Esophagus mucosa (tissue), 1 donor: ENCODE measurements at places on chromosomes 2 and 18. TPM values are rescaled to one million over a fixed set of nuclear protein-coding genes. Genes with fewer than 3 reads are reported as not detected.
A peak's percentile ranks its signal among the peaks of the same experiment; 100 is the strongest.

GRCh38 chr2:158582670-158583069 lies 125.9 kb downstream of the PKP4 start:
- no peak for ATAC-seq

DNA sequence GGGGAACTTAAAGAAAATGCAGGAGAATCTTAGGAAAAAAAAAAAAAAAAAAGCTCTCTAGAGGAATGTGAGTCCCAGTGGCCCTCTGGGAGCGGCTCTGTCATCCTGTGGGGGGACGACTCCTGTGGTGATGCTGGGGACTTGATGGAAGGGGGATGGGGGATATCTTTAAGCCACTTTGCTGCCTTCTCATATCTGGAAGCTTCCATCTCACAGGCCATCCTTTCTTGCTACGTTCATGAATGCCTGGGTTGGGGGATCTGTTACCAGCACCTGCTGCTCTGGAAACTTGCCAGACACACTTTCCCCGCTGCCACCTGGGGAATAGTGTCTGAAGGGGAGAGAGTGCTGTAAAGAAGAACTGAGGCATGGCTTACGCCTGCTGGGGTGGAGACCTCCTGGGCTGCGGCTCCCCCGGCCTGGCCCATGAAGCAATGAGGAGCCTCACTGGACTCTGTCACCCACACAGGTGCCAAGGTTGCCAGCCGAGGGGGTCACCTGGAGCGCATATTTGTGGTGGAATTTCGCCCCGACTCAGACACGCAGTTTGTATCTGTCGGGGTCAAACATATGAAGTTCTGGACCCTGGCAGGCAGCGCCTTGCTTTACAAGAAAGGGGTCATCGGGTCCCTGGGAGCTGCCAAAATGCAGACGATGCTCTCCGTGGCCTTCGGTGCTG lies 92.8 kb downstream of the RTN4 start:
- ATAC-seq = no peak

DNA sequence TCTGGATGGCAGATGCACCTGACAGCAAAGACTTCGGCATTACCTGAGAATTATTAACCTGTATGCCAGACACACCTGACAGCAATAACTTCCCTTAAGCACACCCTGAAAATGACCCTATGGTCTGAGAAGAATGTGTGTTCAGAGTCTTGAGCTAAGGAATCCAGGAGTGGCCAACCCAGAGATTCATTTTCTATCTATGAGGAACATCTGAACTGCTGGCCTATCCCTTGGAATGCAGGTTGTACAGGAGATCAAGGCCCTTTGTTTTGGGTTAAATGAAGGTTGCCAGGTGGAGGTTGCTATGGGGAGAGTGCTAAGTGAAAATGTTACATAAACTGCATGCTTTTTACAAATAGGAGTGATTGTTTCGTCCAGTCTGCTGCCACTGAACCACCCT lies 200.9 kb upstream of the MEIS1 start:
- ATAC-seq = peak; percentile 82

DNA sequence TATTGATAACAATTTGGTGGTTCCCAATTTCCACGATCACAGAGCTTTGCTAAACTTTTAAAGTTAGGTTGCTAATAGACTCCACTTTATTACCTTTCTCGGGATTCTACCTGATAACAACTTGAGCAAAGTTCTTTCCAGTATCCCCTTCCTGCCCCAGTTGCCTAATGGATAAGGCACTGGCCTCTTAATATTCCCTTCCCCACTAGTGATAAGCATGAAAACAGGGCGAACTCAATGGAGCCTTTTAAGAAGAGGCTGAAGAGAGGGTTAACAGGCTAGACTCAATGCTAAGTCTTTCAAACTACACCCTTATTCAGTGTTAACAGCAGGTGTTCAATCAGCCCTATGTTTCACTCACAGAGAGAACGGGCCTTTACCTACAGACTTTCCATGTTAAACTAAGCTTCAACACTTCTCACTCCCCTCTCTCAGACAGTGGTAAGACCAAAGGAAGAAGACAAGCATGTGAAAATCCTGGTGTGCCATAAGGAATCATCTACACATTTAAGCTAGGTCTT lies 75.8 kb downstream of the ANKRD44 start:
- no peak for ATAC-seq

- ATAC-seq = no peak
Measured at GRCh38 chr2:144249035-144249637, 270.8 kb downstream of the ZEB2 start.

- ATAC-seq = no peak
Measured at GRCh38 chr2:240505910-240506309, 51.9 kb downstream of the ANKMY1 start.

DNA sequence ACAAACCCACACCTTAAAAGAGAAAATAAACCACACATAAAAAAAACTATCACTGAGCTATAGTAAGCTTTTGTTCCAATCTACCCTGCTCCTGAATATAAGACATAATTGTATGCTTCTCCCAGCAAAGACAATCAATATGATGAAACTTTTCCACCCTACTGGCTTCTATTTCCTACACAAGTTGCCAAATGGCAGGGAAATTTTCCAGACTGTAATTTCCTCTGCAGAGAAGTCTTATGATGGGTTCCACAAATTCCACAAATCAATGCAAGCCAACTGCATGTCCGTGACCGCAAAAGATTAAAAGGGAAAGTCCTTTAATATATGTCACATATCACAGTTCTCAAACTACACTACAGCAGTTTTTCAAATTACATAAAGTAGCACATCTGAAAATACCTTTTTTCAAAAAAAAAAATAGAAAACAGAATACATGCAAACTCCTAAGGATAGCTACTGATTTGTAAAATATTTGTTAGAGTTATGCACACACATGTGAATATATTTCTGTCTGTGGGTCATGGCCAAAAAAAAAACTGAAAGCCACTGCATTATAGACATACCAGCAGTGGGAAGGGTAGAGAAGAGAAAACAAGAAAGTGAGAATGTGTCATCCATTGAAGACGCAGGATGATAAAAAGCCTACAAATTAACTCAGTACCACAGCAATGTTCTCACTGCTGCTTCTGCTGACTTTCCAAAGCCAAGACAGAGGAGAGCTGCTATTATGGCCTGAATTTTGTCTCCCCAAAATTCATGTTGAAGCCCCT lies 61.4 kb downstream of the RPL31 start:
- peak; percentile 27 for ATAC-seq

DNA sequence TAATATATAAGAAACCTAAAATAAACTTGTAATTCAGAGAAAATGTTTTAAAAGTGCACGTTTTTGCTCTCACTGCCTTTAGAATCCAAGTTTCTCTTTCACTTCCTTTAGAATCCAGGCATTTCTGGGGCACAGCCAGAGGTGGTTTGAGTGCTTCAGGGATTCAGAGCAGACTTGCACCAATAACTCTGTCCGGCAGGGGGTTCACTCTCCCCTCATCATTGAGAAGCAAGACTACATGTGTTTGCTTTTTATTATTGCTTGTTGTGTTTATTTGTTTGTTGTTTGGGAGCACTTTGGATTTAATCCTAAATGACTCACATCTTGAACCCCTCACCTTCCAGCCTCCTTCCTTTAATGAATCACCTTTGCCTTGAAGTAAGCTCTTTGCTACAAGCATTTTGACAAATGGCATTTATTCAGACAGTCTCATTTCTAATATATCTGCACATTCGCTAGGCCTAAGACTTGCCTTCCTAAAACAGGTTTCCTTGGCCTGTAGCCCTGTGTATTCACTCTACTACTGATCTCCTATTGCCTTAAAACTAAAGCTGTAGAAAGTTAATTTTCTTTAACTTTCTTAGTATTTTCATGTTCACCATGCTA lies 233.5 kb upstream of the ATP5MC3 start:
- ATAC-seq = peak; percentile 45

GRCh38 chr2:31539505-31539904 lies 41.2 kb downstream of the SRD5A2 start:
- no peak for ATAC-seq

- no peak for ATAC-seq
Measured at GRCh38 chr2:170362313-170362870, 184.4 kb downstream of the MYO3B start.

- ATAC-seq = no peak
Measured at GRCh38 chr2:219446101-219446504, 11.5 kb downstream of the SPEG start.

- ATAC-seq = no peak
Measured at GRCh38 chr18:833197-833596, 21.2 kb upstream of the YES1 start.

DNA sequence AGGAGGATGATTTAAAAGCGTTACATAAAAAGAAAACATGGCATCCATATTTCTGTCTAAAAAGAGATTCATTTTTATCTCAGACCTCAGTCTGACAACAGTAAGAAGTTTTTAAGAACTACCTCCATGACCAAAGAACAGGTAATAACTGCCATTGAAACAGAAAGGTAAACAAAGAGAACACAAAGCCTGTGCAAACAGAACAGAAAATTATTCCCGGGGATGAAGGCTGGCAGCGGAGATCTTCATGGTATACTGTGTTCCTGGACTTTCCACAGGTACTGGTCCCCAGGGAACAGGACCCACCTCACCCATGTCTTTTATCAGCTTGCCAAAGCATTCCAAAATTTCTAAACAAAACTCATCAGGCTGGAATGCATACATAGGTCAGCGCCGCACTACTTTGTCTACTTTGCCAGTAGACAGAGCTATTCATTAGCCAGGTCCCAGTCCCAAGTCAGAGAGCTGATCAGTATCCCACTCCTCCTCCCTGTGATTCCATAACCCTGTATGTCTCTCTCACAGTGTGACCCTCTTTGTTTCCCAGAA lies 277.3 kb downstream of the MBD2 start:
- no peak for ATAC-seq

DNA sequence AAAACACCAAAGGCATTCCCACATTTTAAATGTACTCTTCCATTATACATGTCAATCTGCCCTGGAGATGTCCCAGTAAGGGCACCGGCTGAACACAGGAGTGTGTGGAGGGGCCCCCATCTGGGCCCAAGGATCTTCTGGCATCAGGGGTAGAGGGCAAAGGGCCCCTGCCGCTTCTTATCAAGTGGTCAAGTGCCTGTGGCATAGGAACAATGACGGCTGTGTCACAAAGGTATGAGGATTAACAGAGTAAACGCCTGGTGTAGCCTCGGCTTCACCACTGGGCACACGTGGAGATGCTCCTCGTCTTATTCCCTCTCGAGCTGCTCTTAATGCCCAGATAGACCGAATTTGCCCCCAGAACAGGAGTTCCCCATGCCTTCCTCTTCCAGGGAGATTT lies 169.7 kb upstream of the GLI2 start:
- ATAC-seq = no peak

DNA sequence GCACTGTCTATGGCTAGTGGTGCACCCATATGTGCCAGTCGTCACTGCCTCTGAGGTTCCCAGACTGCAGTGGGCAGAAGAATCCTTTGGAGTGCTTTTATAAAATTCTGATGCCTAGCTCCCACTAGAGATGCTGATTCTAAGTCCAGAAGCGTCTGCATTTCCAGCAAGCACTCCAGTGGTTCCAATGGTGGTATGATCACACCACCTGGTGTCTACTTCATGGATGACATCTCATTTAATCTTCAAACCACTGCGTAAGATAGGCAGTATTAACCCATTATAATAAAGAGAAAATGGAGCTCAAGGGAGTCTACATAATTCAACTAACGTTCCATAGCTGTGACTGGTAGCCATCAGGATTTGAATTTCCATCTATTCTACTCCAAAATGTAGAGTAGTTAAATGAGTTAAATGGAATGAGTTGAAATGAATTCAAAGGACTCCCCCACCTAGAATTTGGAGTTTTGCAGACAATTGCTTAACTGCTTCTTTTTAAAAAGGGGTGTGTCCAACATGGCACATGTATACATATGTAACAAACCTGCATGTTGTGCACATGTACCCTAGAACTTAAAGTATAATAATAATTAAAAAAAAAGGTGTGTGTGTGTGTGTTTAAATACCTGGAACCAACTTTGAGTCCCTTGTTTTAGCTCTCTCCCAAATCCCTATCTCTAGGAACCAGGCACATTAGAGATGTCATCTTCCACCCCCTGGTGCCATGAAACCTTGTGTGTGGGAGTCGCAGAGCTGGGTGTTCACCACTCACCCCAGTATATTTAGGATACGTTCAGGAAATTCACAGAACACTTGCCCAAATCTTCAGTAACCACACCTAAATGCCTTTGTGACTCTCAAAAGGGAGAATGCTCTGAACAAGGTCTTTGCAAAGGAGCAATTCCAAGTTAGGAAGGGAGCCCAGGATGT lies 14.1 kb downstream of the LAMA3 start:
- peak; percentile 80 for ATAC-seq

DNA sequence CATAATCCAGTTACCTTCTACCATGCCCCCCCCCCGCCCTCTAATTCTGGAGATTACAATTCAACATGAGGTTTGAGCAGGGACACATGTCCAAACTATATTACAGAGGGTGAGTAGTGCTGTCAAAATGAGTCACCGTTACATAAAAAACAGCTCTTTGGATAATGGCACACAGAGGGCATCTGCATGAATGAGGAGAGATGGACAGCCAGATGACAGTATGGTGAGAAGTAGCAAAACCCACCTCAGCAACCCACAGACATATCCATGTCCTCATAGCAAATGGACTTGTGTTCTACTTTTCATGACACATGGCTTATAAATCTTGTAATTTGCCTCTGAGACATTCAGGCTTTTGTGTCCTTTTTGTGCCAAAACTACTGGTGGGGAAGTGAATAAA lies 132.0 kb downstream of the EML6 start:
- ATAC-seq = no peak

DNA sequence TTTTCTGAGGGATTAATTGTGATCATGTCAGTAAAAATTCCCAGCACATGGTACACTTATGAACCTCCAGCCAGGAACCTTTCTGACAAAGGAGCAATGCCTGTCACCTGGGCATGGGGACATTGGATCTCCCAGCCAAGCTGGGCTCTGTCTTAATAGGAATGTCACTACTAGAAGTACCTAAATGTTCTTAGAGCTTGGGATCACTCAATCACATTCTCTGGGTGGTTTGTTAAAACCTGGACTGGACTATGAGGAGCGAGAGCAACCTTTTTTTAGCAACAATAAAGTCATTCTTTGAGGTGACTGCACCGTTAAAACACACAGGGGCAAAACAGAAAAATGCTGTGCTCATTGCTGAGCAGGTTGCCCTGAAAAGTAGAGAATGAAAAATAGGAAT lies 6.4 kb upstream of the PPP1CB start:
- ATAC-seq = no peak

GRCh38 chr2:237594514-237594871 lies 4.0 kb upstream of the RAB17 start:
- ATAC-seq = no peak

DNA sequence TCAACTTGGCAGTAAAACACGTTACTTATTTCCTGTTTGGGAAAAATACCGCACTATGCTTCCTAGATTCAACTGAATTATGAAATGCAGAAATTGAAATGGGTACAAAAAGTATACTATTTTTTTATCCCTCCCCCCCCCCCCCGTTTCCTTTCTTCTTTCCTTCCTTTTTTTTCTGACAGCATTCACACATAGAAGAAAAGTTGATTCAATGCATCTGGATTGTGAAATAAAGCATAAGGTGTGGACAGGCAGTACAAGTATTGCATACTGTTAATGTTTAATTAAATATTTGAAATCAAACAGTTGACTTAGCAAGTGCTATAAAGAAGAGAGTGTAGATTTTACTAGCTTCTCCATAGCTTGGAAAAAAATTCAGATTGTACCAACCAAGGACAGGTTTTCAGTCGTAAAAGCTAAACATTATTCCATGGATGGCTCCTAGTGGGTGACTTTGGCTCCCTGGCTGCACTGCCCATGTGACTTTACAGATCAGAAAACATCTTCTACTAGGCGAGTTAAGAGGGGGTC lies 21.6 kb upstream of the AGFG1 start:
- ATAC-seq = no peak

The FZD7 gene
- total RNA-seq = 3.0 TPM

The CD8B2 gene
- not detected for total RNA-seq

The SIX3 gene
- total RNA-seq = not detected

The RESP18 gene
- not detected for total RNA-seq

The MTCL1 gene
- total RNA-seq = 9.9 TPM
